ENCODE measurements at places on chromosomes 12 and 14. TPM values are rescaled to one million over a fixed set of nuclear protein-coding genes. Genes with fewer than 3 reads are reported as not detected.

Gene GALNT6
- 5.8 TPM for total RNA-seq

Gene FNTB
- 18.9 TPM for total RNA-seq

Gene SLC35E3
- 12.1 TPM for total RNA-seq

Gene COX8C
- total RNA-seq = not detected

Gene SERPINA12
- not detected for total RNA-seq

Gene ETFBKMT
- total RNA-seq = 4.8 TPM

Gene KRT72
- not detected for total RNA-seq

Gene KRT85
- total RNA-seq = not detected

Gene PUS1
- 31.5 TPM for total RNA-seq

Gene GDF3
- 0.33 TPM for total RNA-seq

Gene HPD
- not detected for total RNA-seq

Gene HAL
- 4.3 TPM for total RNA-seq

Gene SLC38A4
- 0.33 TPM for total RNA-seq

Gene FAM181A
- total RNA-seq = not detected

Gene CPNE8
- total RNA-seq = 11.3 TPM

Gene IQSEC3
- 0.73 TPM for total RNA-seq

Gene BMAL2
- total RNA-seq = 2.4 TPM

Gene LHX5
- not detected for total RNA-seq

Gene WSCD2
- 0.44 TPM for total RNA-seq

Gene REP15
- total RNA-seq = 3.3 TPM

Gene CRIP1
- total RNA-seq = 24.1 TPM

Gene RPGRIP1
- total RNA-seq = 10.4 TPM

Gene SDSL
- 4.8 TPM for total RNA-seq

Gene GNG2
- 15.1 TPM for total RNA-seq

Gene CCDC196
- not detected for total RNA-seq

Gene CPNE6
- not detected for total RNA-seq

Gene IL22
- total RNA-seq = not detected

Gene FOXA1
- 80.6 TPM for total RNA-seq

Gene KCNJ8
- 8.6 TPM for total RNA-seq

Gene ZBTB25
- 15.7 TPM for total RNA-seq

Gene ATXN2
- 64.0 TPM for total RNA-seq

Gene PLD4
- total RNA-seq = 4.0 TPM

Gene MBIP
- total RNA-seq = 33.1 TPM

Gene OAS2
- 6.2 TPM for total RNA-seq

Gene TAS2R46
- 3.2 TPM for total RNA-seq

Measured in breast epithelium (tissue), 4 donors.